ENCODE measurements at places on chromosomes 13 and 19.

GRCh38 chr19:48606463-48607358 lies at the start of gene SPACA4:
Gene SPACA4, plus strand, starts transcription at chr19:48606742. Its CDS starts 237 bp downstream, at chr19:48606979.
- no peak for DNase-seq

- DNase-seq: no peak
Measured at GRCh38 chr13:33483471-33483870, 197.9 kb upstream of the STARD13 start.

GRCh38 chr13:22703601-22704209 lies 477.1 kb upstream of the SGCG start:
- no peak for DNase-seq

GRCh38 chr13:76225815-76226489 lies 589.8 kb downstream of the LMO7 start:
- DNase-seq: no peak

DNA sequence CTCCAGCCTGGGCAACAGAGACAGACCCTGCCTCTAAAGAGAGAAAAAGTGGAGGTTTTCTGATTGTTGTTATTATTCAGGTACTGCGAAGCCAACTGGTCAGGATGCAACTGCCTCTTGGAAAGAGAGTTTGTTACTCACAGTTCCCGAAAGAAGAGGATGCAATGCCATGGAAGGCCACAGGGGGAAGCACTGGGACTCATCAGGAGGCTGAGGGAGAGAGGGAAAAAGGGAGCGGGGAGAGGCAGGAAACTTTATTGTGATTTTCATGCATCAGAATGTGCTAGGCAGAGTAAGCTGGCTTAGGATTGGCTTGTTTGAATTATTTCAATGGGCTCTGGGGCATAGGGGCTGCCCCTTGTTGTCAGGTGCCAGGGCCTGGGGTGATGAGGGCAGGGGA lies 27.6 kb downstream of the MYO9B start:
- no peak for DNase-seq

- no peak for DNase-seq
Measured at GRCh38 chr13:107819071-107819470, 396.3 kb downstream of the LIG4 start.

DNA sequence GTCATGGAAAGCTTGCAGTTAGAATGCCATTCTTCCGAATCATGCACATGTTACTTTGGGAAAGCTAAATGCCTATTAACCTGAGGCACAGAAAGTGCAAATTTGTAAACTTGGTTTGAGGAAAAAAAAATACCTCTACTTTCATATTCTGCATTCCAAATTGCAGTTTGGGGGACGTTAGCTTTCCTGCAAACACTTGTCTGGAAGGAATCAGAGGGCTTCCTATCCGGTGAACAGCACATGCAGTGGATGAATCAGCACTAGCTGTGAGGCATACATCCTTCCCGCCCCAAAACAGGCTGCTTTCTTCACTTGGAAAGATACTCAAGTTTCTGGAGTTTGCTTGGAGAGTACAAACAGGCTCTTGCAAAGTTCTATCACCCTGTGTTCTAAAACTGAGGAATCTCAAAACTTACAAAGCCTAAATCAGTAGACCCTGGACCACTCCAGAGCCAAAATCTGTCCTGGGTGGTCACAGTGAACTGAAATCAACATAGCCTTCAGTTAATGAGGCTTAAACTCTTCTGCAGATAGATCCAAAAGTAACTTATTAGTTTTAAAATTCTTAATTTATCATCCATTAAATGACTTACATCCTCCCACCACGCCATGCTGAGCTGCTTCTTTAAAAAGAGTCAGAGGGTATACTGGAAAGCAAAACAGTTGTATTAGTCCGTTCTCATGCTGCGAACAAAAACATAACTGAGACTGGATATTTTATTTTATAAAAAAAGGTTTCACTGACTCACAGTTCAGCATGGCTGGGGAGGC lies 802.3 kb upstream of the ARGLU1 start:
- DNase-seq: no peak

DNA sequence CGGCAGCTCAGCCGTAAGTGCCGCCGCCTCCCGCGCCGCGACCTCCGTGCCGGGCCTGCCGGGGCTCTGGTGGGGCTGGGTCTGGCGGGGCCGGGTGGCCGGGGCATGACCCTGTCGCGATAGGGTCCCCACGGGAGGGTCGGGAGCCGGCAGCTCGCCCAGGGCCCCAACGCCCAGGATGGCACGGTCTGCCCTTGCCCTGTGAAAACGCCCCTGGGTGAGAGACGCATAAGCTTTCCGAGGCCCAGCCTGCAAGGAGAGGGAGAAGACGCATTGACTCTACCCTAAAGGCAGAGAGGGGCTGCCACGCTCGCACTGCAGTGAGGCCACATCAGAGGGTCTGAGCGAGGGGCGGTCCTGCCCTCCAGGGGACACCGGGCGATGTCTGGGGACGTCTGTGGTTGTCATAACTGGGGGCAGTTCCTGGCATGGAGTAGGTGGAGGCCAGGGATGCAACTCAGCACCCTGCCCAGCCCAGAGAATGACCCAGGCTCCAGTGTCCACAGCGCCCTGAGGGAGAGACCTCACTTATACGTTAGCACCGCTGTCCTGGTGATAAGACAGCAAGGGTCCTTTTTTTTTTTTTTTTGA lies 539 bp downstream of the ZNF554 start:
- no peak for DNase-seq

DNA sequence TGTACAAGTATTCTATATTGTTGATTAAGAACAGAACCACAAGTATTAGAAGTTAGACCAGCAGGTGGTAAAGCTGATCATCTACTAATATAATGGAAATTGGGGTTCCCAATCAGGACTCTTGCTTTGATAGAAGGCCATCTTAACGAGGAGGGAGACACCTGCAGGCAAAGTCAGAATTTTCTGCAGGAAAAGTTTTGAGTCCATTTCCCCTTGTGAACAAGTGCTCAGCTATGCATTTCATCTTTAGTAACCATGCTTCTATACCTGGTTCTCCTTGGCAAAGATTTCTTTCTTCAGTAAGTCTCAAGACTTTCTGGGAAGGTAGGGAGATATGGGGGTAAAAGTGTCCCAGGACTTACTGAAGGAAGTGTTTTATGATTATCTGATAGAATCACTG lies 36.1 kb upstream of the USPL1 start:
- no peak for DNase-seq

DNA sequence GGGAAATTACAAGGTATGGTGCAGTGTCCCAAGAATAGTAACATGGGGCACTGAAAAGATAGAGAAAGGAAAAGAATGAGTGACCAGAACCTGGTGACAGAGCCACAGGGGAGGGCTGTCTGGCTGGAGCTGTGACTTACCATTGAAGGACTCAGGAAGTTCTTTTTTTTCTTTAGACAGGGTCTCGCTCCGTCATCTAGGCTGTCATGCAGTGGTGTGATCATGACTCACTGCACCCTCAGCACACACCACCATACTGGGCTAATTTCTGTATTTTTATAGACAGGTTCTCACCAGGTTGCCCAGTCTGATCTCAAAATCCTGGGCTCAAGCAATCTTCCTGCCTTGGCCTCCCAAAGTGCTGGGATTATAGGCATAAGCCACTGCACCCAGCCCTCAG lies 8.8 kb upstream of the CPB2 start:
- no peak for DNase-seq

GRCh38 chr13:103218253-103218652 lies 152.0 kb upstream of the SLC10A2 start:
- no peak for DNase-seq

GRCh38 chr13:36417331-36417730 lies 15.0 kb upstream of the CCNA1 start:
- DNase-seq: no peak

DNA sequence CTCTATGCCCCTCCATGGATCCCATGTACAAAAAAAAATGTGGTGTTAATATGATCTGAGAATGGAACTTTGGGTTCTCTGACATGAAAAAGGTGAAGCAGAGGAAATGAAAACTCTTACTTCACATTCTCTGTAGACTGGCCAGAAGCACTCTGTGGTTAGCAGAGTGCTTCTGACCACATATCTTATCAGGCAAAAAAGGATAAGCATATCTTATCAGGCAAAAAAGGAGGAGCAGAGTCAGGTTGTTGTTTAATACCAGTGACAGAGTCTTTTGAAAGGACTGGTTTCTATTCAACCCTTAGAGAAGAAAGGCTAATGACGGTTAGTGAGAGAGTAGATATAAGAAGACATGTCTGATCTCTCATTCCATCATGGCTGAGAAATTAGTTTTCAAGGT lies 1404.8 kb downstream of the SLITRK1 start:
- DNase-seq: no peak

GRCh38 chr19:47729799-47730520 lies 15.4 kb upstream of the NOP53 start:
- no peak for DNase-seq

DNA sequence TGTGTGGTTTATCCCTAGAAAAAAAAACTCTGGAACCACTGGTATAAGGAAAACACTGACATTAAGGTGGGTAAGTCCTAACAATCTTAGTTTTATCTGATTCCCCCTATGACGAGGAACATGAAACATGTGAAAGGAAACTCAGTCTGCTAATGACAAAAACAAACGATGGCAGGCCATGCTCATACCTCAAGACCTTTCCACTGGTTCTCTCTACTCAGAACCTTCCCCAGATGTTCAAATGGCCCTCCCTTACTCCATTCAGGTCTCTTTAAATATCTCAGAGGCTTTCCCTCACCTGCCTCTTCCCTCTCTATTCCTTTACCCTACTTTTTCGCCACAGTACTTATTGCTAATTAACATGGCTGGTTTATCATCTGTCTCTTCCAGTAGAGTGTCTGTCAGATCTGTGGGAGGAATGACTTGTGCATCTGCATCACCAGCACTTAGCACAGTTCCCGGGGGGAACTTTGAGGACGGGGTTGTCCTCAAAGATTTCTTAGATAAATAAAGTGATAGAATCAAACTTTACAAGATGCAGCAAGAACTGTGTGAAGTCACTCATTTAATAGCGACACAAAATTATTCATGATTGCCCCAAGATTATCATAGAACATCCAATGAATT lies 1.5 kb downstream of the TUBGCP3 start:
- no peak for DNase-seq

DNA sequence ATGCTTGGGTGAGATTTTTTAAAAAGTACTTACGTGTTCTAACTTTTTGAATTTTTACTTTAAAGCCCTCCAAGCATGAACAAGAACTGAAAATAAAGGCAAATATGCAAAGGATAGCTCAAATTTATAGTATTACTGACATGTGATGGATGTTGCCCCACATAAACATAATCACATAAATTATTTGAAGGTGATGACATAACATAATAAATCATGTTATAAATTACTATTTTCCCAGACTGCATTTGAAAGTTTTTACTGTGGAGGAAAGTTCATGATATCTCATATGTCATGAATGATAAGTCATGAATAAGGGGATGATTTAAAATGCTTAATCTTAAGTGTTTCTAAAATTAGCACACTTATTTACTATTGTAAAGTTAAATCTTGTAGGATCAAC lies 705.7 kb upstream of the SLITRK1 start:
- DNase-seq: no peak

DNA sequence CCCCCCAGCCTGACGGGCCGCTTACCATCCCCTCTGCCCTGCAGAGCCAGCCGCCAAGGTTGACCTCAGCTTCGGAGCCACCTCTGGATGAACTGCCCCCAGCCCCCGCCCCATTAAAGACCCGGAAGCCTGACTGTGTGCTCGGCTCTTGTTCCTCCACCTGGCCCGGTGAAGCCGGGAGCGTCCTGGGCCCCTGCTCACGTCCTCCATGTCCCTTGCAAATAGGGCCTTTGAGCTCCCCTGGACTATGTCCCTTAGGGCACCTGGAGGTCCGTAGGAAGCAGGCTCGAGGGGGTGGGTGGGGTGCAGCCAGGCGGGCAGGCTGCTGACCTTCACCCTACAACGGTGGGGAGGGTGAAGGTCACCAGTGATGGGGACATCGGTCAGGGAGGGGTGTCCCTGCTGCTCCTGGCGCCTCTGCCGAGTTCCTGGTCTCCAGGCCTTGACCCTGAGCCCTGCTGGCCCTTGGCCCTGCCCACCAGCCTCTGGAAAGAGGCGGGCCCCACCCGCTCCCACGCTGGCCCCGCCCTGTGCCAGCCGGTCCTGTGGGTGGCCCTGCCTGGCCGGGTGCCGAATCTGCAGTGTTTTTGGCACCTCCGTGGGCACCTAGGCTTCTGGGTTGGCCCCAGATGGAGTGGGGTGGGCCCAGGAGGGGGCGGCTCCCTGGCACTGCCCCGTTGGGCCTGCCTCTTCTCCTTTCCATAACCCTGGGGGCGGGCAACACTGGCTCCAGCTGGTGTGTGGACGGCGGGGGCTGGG lies 3.3 kb downstream of the ATP5F1D start:
- DNase-seq: no peak

DNA sequence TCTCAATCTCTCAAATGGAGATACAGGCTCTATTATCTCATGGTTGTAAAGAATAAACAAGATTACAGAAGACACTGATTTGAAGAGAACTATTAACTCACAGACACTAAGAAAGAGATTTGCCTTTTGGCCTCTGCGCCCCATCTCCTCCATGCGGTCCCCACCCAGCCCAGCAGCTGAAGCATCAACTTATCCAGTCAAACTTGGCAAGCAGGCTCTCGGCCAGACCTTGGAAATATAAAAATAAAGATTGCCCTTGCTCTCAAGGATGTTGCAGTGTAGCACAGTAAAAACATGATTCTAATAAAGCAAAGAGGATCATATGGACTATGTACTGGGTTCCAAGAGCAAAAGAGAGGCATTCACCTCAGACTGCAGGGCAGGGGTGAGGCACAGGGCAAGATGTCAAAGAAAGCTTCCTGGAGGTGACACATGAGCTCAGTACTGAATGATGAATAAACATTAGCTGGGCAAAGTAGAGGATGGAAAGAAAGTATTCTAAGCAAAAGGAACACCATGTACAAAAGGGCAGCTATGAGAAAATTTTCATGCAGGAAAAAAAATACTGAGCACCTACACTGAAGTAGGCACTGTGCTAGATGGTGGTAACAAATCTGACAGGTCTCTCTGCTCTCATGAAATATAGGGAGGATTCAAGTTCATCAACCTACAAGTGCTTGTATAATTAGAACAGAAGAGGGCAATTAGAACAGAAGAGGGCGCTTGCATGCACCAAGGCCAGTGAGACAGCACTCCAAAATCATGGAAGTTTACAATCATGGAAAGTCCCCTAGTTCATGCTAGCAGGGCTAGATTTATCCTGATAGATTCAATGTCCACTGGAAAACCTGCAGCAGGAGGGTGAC lies 85.0 kb downstream of the SACS start:
- no peak for DNase-seq

DNA sequence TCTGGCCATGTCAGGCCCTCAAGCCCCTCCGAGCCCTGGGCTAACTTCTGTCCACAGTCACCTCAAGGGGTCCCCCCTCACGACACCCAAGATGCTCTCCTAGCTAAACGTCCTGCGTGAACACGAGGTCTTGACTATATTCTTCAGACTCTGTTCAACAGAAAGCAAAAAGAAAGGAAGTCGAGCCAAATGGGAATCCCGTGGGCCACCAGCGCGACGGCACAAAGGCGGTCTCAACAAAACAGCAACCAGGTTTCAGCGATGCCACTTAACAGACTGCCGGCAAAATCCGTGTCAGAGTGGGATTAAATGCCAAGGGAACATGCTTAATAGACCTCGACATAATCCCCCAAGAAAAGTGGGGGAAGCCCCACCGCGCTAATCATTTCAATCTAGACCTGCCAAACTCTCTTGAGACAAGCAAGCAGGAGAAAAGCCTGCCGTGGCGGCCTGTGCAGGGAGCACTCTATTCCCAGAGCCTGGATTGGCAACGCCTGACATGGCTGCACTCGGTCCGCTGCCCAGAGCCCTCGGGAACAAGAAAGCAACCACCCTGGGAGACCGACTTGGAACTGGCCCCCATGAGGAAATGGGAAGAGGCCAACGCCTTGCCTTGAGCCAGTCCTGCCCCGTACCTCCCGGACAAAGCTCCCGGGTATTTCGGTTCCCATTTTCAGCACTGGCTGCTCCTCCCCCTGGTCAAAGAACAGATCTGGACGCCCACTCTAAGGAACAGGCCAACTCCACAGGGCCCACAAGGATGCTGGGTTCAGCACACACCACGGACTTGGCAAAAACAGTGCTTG lies 16.0 kb downstream of the ZC3H4 start:
- DNase-seq: no peak

Measured in stimulated activated CD8-positive, alpha-beta memory T cell treated with anti-CD3 and anti-CD28 coated beads, Interleukin-12 subunit alpha, Interleukin-12 subunit beta, amount 100 ng/mL, for 4 hours (primary cell).